ENCODE measurements at places on chromosomes 2 and 18.

DNA sequence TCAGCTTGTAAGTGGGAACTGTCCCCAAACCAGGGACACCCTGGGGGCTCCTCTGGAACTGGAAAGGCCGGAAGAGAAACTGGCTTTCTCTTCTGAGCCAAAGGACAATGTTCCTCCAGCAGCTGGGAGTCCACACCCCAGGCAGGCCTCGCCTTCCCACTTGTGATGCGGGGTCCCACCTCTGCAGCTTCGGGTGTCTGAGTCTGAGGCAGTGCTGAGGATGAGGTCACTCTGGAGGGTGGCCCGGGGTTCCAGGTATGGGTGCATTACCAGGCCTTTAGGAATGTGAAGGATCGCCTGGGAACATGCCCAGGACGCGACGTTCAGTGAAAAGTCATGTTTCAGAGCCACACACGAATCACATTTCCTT lies 18.2 kb upstream of the BOK start:
- peak; percentile 24 for DNase-seq

DNA sequence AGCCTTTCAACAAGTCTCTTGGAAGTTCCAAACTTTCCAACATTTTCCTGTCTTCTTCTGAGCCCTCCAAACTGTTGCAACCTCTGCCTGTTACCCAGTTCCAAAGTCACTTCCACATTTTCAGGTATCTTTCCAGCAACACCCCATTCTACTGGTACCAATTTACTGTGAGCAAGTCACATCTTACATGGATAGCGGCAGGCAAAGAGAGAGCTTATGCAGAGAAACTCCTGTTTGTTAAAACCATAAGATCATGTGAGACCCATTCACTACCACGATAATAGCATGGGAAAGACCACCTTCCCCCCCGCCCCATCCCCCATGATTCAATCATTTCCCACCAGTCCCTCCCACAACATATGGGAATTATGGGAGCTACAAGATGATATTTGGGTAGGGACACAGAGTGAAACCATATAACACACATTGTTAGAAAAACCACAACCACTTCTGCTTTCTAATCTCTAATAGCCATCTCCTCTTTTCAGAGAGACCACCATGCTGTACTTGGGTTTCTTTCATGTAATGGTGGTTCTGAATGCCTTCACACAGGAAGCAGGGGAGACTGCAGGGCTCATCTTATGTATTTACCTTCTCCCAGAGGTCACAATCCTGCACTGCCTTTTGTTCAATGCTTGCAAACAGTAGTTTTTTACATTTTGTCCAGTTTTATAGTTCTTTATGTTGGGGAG lies 46.0 kb upstream of the CALCRL start:
- DNase-seq: no peak

GRCh38 chr2:64092502-64092901 lies 51.7 kb downstream of the PELI1 start:
- no peak for DNase-seq

- DNase-seq: peak; percentile 80
Measured at GRCh38 chr18:5868218-5868854, 27.0 kb downstream of the TMEM200C start.

GRCh38 chr2:217398860-217399259 lies 539.0 kb upstream of the TNP1 start:
- no peak for DNase-seq

- no peak for DNase-seq
Measured at GRCh38 chr2:46175419-46175818, 121.8 kb upstream of the EPAS1 start.

GRCh38 chr2:212592695-212593094 lies 54.1 kb upstream of the ERBB4 start:
- no peak for DNase-seq

DNA sequence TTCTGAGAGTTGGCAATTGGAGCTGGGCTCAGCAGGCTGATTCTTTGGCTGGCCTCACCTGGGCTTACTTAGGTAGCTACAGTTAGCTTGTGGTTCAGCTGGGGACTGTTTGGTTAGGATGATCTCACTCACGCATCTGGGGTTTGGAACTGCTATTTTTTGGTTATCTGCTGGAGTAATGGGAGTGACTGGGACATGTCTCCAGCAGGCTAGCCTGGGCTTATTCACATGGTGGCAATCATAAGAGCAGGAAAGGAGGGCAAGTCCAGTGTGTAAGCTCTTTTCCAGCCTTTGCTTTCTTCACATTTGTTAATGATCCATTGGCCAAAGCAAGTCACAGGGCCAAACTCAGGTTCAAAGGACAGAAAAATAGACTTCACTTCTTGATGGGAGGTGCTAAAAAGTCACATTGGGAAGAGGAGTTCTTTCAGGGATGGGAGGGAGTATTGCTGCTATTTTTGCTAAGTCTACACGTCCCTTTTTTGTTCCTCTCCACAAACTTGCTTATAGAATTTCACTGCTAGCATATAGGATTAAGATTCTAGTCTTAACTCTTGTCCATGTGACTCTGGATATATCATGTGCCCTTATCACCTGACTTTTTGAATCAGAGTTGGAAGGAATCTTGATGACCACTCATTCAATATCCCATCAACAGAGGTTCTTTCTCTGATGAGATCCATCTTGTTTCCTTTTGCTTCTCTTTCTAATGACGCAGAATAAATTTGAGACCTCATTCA lies 174.0 kb downstream of the ZFP36L2 start:
- DNase-seq: no peak

GRCh38 chr2:9656270-9656766 lies 25.5 kb upstream of the YWHAQ start:
- DNase-seq: peak; percentile 92

DNA sequence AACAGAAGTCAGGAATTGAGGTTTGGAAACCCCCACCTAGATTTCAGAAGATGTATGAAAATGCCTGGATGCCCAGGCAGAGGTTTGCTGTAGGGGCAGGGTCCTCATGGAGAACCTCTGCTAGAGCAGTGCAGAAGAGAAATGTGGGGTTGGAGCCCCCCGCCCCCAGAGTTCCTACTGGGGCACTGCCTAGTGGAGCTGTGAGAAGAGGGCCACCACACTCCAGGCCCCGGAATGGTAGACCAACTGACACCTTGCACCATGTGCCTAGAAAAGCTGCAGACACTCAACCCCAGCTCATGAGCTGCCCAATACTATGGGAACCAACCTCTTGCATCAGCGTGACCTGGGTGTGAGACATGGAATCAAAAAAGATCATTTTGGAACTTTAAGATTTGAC lies 967.0 kb upstream of the NRXN1 start:
- no peak for DNase-seq

- DNase-seq: no peak
Measured at GRCh38 chr2:4976407-4976806, 715.8 kb upstream of the SOX11 start.

DNA sequence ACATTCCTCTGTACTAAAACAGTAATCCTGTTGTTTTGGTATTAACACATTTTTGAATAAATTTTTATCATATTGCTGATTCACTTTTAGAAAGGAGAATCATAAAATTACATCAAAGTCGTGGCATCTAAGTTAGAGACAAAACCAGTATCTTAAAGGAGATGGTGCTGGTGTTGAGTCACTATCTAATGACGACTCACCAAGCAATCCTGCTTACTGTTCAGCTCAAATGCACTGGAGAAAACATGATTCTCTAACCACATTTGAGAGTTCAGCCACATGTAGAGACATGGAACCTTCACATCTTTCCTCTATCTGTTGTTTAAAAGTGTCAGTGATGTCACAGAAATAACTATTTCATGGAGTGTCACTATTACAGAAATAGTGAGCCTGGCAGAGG lies 473.8 kb downstream of the TGIF1 start:
- peak; percentile 43 for DNase-seq

- DNase-seq: peak; percentile 54
Measured at GRCh38 chr18:29164993-29165599, 988.2 kb upstream of the CDH2 start.

- DNase-seq: no peak
Measured at GRCh38 chr2:104447831-104448434, 406.0 kb upstream of the POU3F3 start.

GRCh38 chr2:216833061-216833460 lies 26.8 kb downstream of the TNP1 start:
- no peak for DNase-seq

All from AG20443 (cell line).